DMS153 (cell line): ENCODE measurements at places on chromosomes 11 and 22.
A peak's percentile ranks its signal among the peaks of the same experiment; 100 is the strongest.

DNA sequence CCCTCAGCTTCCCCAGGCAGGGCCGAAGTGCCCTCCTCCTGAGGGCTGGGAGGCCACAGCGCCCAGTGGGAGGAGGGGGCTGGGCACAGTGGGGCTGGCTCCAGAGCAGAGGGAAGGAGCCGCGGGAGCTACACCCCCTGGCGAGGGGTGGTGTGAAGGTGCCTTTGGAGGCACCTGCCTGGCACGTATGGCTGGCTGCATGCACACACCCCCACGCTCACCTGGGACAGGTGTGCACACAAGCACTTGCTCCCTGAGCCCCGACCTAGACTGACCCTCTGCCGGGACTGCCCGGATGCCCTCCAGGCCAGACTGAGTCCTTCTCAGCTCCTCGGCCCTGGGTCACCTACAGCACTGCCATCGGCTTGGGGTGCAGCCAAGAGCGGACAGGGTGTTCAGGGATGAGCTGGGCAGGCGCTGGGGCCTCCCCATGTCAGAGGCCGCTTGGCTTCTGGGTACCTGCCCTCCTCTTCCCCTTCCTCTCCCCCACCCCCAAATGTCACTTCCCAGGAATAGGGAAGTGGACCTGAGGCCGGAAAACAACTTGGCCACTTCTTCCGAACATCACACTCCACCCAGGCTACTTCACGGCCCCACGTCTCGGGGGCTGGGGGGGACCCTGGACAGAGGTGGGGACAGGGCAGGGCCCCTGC is 7.4 kb upstream of the PIM3 start:
- peak; percentile 7 for DNase-seq

DNA sequence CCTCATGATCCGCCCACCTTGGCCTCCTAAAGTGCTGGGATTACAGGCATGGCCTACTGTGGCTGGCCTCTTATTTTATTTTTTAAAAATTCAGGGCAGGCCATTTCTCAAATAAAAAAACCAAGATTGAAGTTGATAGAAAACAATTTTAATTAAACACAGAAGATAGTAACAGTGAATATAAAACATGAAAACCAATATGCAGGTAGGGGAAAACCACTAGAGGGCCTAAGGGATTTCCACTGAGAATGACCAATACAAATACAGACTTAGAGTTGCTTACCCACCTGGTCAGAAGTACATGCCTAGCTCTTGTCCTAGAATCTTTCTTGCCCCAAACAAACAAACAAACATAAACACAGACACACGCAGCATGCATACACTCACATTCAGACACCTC is 1.7 kb upstream of the RTCB start:
- no peak for DNase-seq

GRCh38 chr11:134471716-134472455 is 59.8 kb upstream of the B3GAT1 start:
- DNase-seq = no peak

- DNase-seq = no peak
These were observed 30.6 kb downstream of the PAX6 start for GRCh38 chr11:31780480-31780971.

DNA sequence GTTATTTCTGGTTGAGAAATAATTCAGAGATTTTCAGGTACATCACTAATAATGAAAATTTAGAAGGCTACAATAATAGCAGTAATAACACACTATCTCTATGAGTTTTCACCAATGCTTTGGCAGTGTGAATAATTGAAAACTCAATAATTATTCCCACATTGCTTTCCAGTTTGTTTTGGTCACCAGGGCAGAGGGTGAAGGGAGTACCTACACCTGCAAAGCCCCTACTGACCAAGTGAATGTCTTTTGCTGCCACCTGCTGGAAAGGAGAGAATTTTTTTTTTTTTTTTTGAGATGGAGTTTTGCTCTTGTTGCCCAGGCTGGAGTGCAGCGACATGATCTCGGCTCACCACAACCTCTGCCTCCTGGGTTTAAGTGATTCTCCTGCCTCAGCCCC is 3.2 kb downstream of the NELL1 start:
- peak; percentile 38 for DNase-seq

GRCh38 chr11:10925149-10925926 is 67.5 kb upstream of the ZBED5 start:
- DNase-seq = no peak

DNA sequence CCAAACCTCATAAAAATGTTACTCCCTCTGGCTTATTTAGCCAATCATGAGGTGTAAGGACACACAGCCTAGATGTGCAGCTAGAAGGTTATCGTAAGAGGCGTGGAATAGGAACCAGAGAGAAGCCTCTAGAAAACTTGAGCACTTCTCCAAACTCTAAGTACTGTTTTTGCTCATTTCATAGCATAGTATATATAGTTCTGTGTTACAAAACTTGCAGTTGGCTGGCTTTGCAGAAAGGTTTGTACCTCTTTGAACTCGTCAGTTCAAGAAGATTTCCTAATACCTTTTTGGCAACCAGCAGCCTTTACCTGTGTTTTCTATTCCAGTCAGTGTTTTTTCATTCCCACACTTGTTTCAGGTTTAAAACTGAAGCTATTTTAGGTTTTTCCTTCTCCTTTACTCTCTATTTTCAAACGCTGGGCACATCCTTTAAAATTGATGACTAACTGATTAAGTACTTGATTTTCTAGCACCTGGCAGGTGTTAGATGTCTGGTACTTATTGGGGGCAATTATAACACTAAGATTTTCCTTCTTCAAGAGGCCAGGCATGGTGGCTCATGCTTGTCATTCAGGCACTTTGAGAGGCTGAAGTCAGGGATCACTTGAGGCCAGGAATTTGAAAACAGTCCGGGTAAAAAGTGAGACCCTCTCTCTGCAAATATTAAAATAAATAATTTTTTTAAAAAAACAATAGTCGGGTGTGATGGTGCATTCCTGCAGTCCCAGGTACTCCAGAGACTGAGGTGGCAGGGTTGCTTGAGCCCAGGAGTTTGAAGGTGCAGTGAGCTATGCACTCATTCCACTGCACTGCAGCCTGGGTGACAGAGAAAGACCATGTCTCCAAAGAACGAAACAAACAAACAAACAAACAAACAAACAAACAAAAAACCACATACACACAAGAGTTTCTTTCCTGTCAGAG is 125.2 kb downstream of the LRRC4C start:
- DNase-seq = no peak

DNA sequence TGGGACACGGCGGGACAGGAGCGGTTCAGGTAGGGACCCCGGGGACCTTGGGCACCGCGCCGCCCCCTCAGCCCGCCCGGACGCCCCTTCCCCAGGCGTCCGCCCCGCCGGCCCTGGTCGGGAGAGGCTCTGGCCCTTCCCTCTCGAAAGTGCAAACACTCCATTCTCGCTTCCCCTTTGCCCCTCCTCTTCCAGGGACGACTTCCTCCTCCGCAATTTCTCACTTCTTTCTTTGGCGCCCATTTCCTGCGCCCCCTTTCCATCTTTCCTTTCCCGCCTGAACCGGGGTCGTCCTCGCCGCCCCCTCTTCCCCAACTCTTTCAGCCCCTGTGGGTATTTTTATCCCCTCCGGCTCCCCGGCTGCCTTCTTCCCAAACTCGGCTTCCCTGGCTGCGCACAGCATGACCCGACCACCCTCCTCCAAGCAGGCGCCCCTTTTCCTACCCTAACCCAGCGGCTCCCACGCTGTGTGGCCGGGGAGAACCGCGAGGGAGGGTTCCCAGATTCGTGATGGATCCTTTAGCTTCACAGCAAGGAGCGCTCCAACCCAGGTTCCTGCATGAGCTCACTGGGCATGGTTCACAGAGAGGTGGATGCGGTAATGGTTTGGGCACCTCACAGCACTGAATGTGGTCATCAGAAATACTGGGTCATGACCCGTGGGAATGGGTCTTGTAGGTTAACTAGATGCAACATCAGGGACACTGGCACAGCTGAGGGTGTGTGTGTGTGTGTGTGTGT is 689 bp downstream of the RAB39A start:
- peak; percentile 28 for DNase-seq

DNA sequence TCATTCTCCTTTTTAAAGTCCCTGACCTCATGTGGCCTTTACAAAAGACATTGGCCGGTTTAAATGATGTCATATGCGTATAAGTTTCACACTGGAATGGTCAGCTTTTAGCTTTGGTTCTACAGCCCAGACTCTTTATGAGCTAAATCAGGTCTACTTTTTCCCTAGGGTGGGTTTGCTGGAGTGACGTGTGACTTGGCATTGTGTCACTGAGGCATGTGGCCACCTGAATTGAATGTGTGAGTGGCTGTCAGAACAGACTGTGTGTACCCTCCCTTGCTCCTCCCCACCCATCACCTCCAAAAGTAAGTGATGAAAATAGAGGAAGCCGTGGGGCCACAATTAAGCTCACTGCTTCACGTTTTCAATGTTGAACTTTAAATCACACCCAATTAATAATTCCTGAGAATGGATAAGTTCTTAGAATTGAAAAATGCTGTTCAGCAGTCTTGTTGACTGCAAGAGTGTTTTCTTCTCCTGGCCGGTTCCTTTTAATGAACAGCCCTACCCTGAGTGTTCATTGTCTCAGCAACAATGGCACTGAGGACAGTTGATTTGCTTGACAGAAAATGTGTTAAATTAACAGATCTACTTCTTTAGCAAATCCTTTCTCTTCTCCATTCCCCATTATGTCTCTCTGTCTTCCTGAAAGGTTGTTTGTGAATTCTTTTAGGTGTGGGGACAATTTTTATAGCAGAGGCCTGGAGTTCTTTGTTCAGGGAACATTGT is 11.3 kb downstream of the CECR2 start:
- DNase-seq = no peak

DNA sequence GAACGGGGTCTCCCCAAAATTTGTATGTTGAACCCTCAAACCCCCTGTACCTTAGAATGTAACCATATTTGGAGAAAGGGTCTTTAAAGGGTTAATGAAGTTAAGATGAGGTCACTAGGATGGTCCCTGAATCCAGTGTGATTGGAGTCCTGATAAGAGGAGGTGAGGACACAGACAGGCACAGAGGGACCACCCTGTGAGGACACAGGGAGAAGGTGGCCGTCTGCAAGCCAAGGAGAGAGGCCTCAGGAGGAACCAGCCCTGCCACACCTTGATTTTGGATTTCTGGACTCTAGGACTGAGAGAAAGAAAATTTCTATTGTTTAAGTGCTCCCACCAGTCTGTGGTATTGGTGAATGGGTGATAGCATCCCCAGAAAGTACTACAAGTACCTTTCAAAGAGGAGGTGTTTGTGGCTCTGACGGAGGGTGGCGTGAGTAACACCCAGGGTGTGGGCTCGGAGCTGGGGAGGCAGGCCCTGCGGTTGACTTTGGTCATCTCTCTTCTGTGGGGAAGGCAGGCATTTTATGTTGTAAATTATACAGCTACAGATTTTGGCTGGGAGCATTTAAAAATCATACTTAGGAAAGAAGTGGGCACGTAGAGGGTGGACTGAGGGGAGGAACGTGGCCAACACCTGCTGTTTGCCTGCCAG is 13.8 kb downstream of the MRGPRF start:
- no peak for DNase-seq

DNA sequence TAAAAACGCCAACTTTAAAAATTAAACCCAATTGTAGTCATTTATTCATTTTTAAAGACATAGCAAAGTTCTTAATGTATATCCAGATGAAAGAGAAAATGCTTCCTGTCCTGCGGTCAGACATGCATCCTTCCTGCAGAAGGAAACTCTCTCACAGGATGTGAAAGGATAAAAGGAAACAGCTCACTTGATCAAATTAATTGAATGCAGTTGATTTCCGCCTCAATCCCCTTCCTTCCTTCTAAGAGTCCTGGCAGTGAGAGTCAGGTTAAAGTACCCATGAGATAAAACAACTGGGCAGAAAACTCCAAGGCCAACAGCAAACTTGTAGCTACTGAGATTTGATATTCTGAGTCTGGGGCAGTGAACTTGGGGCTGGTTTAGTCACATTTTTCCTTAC is 38.5 kb downstream of the CWC15 start:
- DNase-seq = no peak

DNA sequence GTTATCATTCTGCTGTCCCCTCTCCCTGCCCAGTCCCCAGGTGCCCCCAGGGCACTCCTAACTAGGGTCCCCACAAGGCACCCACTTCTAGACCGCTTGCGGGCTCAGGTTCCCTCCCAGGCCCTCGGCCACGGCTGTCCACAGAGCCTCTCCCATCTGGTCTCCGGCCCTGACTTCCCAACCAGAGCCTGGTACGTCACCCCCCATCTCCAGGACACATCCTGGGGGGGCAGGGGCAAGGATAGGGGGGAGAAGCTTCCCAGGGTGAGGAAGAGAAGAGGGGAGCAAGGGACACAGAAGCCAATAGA is 457 bp downstream of the SSTR3 start:
- DNase-seq = no peak

GRCh38 chr11:117333917-117334316 is 6.3 kb downstream of the CEP164 start:
- DNase-seq = no peak

DNA sequence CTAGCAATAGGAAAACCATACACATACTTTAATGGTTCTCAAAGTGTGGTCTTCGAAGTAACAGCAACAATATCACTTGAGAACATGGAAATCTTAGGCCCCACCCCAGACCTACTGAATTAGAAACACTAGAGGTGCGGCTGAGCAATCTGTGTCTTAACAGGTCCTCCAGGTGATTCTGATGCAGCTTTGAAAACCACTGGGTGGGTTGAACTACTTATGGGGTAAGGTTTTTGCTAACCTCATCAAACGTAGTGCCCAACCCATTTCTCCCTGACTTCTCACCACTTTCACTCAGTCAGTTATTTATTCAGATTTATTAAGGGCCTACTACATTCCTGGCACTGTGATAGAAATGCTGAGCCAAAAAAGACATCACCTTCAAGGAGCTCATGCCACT is 3.7 kb downstream of the MPZL2 start:
- no peak for DNase-seq

GRCh38 chr11:27995083-27995482 is 112.9 kb downstream of the KIF18A start:
- no peak for DNase-seq

DNA sequence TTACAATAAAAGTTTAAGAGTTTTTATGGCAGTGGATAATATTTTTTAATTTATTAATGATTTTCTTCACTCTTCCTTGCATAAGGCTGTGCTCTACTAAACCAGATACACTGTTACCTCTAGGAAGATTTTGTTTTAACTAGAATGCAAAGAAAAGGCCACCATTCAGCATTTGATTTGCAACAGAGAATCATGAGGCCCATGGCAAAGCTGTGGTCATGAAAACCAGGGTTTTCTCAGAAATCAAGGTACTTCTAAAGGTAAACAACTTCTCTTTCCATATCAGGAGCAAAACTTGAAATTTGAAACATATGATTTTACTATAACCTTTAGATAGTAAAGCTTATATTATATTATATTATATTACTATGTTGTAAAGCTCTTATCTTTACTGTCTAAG is 94.4 kb downstream of the FAM76B start:
- no peak for DNase-seq
